Natural killer cell treated with Interleukin-12 subunit alpha and Interleukin-12 subunit beta and Interleukin-15 and Interleukin-18, amount 100 ng/mL, for 72 hours (primary cell): ENCODE measurements at places on chromosomes 5 and 9.

DNA sequence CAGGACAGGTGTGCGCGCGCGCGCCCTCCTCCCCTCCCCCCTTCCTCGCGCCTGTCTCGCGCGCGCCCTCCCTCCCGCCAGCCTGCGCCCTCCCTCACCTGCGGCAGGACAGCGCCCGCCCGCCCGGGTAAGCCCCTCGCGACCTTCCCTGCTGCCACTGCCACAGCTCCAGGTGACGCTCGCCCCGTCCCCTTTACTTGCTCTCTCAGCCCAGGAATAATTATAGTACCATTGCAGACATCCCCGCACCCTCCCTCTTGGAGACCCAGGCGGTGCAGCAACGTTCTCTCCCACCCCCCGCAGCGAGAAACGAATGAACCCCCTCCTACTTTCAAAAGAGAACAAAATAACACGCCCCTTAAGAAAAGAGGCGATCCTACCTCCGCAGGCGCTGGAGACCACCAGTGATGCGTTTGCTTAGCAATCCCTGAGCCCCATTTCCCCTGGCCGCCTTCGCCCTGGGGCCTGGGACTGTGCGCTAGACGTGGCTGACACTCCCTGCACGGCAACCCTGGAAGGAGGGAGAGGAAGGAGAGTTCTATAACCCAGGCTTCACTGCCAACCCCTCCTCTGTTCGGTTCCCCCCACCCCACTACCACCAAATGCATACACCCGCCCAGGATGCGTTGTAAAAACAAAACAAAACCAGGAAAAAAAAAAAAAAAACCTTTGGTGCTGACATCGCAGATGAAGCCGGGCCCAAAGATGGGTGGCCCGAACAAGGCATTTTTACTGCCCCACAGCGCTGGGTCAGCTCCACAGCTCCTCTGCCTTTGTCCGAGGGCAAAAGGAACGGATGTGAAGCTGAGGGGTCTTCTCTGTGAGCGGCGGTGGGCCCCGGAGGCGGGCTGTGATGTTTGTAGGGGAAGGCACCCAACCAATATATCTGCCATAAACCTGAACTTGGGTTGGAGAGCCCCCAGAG lies 5.6 kb upstream of the PURA start:
- DNase-seq: no peak

- DNase-seq: no peak
Observed at GRCh38 chr5:108661024-108661423, 86.7 kb upstream of the FER start.

DNA sequence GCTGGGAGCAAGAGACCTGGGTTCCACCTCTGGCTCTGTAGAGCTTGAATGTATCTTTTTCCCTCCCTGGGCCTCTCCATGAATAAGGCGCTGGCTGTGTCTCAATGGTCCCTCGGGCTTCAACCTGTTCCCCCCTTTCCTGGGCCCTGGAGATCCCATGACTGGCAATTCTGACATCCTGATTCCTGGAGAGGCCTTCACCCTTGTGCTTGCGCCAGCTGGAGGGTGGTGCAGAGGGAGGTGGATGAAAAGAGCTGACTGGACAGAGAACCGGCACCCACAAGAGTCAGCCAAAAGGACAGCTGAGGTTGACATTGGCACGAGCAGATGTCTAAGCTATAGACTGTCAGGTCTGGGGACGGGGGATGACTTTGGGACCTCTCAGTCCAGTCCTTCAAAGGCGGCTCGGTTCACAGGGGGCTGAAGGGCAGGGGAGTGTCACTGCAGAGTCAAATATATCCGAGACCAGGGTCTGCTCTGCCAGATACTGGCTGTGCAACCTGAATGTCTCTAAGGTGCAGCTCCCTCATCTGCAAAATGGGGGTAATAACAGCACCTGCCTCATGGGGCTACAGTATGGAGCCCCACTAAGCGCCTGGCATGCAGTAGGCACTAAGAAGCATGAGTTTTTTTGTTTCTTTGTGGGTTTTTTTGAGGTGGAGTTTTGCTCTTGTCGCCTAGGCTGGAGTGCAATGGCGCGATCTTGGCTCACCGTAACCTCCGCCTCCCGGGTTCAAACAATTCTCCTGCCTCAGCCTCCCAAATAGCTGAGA lies 13.8 kb downstream of the DNM1 start:
- no peak for DNase-seq

DNA sequence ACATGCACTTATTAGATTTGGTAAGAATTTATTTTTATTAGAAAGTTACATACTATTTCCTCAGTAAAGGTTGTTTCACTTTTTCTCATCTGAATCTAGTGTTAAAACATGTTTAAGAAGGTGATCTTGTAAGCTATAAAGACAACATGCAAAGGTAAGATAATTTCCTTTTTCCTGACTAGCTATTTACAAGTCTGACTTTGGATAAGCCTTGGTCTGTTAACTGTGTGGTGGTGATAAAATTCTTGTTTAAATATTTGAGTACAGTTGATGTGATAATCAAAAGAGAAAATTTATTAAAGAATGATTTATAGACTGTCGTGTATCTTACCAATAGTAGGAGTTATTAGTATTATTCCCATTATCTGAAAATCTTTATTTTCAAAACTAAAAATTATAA lies 36.9 kb upstream of the GPR21 start:
- no peak for DNase-seq

- no peak for DNase-seq
Observed at GRCh38 chr9:68961587-68961986, 52.3 kb downstream of the PRKACG start.

GRCh38 chr9:77647267-77648233 lies 572 bp downstream of the GNA14 start:
- no peak for DNase-seq

GRCh38 chr9:8677741-8678140 lies 878.2 kb upstream of the DMAC1 start:
- DNase-seq: no peak

DNA sequence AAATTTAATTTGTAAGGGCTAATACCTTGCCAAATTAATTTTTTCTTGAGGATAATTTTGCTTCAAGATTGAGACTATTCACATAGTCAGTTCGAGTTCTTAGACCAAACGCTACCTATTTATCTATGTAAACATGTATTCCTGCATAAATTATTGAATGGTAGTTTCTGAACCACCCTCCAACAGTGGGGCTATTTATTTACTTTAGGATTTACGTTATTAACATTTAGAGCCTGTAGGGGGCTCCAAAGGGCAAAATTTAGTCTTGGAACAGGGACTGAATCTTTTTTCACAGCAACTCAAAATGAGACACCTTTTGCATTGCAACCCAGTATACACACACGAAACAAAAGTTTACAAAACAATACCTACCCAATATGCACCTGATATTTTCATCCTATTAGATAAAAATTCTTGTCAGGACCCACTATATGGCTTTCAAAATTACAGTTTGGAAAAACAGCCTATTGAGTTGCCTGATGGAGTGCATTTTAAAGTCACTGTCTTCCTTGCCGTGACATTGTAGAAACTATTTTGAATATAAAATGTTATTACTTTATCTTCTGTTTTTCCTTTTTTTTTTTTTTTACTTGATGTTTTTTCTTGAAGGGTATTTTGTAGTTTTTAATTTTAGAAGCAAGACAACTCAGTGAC lies 47.1 kb upstream of the POU4F3 start:
- peak; percentile 59 for DNase-seq

GRCh38 chr5:79229357-79230174 lies 6.4 kb upstream of the JMY start:
- DNase-seq: no peak

GRCh38 chr5:52846182-52846842 lies 58.6 kb downstream of the ITGA1 start:
- no peak for DNase-seq

DNA sequence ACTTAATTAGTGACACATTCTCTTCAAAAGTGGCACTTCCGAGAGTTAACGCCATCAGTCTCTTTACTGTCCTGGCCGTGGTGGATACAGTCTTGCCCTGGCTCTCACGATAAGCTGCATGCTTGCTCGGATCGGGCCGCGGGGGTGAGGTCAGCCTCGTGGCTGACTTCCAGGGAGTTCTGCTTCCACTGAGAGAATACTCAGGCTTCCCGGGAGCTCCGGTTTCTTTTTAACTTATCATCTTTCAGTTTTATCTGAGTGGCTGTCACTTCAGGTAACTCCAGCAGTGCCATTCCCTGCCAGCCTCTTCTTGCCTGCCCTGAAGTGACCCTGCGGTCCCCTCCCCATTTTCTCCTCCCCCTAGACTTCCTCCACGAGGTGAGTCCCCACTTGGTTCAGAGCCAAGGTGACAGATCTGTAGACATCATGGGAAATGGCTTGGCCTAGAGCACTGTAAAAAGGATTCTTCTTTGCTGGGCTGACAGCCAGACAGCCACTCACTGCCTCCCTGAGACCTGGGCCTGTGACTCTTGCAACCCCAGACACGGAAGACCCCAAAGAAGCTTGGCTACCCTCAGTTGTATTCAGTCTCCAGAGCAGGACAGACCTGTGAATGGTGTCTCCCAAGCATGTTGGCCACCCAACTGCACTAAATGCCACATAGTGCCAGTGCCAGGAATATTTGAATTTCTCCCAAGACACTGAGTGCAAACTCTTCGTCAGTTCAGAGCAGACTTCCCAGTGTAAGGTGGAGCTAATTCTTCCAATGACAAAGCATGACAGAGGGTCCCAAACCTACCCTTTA lies 95.1 kb downstream of the DAPK1 start:
- DNase-seq: no peak

GRCh38 chr5:180486636-180487149 lies 7.5 kb upstream of the CNOT6 start:
- no peak for DNase-seq

GRCh38 chr5:75681125-75681830 lies 36.0 kb downstream of the POC5 start:
- no peak for DNase-seq

DNA sequence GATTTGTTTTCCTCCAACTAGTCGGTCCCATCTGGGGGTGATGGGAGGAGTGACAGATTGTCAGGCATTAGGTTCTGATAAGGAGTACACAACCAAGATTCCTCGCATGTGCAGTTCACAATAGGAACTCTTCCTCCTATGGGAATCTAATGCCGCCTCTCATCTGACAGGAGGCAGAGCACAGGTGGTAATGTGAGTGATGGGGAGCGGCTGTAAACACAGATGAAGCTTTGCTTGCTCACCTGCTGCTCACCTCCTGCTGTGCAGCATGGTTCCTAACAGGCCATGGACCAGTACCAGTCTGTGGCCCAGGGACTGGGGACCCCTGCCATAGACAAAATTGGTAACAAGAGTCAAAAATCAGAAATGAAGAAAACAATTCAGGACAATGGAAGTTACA lies 173.3 kb upstream of the HMHB1 start:
- DNase-seq: no peak

GRCh38 chr9:14434971-14435718 lies 121.2 kb upstream of the NFIB start:
- DNase-seq: no peak

- no peak for DNase-seq
Observed at GRCh38 chr9:109335121-109335520, 14.3 kb upstream of the EPB41L4B start.
